Thyroid gland (tissue), 4 donors: ENCODE measurements at places on chromosomes 4 and X.

DNA sequence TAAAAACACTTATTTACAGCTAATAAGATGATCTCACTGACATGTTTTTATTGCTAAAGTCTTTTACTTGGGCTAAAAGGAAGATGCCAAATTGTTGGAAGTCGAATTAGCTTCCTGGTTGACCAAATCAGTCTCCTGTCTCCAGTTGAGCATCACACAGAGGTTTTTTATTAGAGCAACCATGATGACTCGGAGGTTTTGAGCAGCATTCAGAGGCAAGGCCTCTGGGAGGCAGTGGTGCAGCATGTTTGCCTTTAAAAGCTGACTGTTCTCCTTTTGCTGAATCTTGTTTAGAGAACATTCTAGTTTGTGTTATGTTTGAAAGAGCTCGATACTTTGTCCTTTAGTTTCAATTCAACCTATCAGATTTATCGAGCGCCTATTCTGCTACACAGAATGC lies 2.1 kb downstream of the UCHL1 start:
- peak; percentile 61 for DNase-seq

DNA sequence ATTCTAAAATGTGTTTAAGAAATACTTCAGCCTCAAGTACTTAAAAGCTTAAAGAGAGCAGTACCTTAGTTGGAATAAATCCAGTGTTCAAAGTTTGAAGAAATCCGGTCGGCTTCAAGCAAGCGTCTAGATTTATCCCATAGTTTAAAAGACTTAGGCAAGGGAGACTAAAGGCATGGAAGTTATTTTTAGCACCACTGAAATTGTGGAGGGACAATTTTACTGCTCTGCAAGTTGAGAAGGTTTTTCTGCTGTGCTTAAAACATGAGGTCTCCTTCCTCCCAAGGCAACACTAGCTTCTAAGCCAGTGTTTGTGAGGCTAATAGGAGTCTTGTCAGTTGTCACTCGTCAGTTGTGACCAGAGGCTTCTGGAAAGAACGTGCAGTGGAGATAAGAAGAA lies 183.5 kb downstream of the MSL3 start:
- no peak for DNase-seq

- DNase-seq = no peak
Measured at GRCh38 chrX:13047759-13048158, 3.3 kb upstream of the FAM9C start.

- no peak for DNase-seq
Measured at GRCh38 chrX:6986915-6987314, 160.6 kb upstream of the STS start.

- DNase-seq = no peak
Measured at GRCh38 chr4:177408023-177408422, 34.2 kb downstream of the AGA start.

DNA sequence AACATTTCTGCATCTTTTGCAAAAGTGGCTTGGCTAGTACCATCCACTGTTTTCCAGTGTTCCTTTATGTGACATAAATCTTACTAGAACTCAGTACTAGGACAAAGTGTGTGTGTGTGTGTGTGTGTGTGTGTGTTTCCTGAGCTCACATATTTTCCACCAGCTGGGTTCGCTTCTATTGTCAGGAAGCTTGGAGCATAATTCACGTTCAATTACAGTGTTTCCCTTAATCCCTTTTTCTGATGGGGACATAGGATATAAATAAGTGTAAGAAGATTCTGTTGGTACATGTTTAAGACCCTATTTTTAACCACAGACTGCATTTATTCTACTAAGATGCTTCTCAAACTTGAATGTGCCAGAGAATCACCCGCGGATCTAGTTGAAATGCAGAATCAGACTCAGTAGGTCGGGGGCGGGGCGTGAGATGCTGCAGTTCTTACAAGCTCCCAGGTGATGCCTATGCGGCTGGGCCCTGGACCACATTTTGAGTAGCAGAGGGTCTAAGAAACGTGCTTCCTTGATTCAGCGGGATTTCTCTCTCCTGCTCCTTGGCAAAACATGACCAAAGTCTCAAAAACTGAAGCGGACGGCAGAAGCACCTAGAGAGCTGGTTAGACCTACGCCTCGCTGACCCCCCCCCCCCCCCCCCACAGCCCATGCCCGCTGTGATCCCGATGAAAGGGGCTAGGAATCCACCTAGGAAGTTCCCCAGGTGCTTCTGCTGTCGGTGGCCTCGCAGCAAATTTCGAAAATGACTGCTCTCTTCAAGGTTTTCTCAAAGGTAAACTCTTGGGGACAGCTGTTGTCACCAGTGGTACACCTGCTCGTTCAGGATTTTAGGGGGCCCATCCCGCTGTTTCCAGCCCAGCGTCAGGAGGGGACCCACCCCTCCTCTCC lies 797 bp downstream of the CD99L2 start:
- DNase-seq = peak; percentile 41

GRCh38 chr4:151957153-151957552 lies 196.3 kb upstream of the GATB start:
- no peak for DNase-seq

DNA sequence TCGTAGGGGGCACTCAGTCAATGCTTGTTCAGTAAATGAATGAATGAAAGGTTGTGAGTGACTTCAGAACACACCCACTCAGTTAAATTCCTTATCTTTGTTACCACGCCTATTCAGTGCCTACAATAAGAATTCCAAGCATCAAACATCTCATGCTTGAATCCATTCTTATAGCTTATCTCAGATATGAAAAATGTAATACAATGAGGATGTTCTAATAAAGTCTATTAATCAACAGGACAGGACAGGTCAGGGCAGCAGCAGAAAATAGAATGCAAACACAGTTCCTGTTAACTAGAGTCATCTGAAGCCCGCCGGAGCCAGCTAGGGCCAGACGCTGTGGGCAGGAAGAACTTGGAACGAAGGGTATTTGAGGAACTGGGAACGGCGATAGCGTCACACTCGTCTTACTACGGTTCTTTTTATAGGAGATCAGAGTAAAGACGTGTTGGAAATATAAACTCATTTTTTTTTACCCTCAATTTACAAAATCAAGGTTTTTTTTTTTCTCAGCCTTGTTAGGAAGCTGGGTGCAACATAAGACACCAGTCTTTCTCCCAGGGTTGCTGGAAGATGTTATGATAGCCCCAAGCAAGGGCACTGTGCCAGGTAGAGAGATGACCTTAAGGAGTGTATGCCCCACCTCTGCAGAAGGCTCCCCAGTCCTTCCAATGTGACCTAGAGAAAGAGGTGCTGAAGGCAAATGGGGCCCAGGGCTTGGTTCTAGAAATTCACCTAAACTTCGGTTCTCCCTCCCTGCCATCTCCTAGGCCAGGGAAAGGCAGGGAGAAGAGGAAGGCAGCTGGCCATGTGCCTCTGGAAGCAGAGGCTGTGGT lies 48.3 kb downstream of the SEL1L3 start:
- DNase-seq = peak; percentile 18

- peak; percentile 5 for DNase-seq
Measured at GRCh38 chrX:116379854-116380253, 56.6 kb upstream of the SLC6A14 start.
